ENCODE measurements at places on chromosomes 4 and X.
A peak's percentile ranks its signal among the peaks of the same experiment; 100 is the strongest.

- no peak for DNase-seq
These were observed 70.7 kb downstream of the RASL11B start for GRCh38 chr4:52932591-52933470.

DNA sequence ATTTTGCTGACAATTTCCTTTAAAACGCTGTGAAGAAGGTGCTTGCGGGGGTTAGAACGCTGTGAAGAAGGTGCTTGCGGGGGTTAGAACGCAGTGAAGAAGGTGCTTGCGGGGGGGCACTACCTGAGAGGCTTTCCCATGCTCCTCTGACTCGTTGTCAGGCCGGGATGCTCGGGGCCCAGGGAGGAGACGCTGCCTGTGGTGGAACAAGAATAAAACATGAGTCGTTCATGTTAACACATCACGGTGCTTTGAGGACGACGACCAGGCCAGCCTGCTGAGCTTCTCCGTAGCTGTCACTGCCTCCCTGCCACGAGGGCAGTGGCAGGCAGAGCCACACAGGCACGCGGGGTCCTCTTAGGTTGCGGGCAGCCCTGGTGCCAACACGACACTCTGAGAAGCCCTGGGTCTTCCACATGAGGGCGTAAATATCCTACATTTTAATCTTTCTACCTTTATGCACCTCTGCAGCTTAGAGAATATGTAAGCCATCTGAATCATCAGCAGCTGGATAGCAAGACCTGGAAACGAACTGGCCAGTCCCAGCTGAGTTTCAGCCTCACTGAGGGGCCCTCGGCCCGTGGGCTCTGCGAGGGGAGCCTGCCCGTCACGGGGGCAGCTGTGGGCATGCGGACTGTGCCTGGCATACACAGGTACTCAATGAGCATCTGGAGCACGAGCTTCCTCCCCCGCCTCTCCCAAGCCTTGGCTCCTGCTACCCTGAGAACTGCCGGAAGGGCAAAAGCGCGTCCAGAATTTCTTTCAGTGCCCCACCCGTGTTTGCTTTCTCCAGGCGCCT lies 47.0 kb downstream of the FGFRL1 start:
- no peak for DNase-seq

DNA sequence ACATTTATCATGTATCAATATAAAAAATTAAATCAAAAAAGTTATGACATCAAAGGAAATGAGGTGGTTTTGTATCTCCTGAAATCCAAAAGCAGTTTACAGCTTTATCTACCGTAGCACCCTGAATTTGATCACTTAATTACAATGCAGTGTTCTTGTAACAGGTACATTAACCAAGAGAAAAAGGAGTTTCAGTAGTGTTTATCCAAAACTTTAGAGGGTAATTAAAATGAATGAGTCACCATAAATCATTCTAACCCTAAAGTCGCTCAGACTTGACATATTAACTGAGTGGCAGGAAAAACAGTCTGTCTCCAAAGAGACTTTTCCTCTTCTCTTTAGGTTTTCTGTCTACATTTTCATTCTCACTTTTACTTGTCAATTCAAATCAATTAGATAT lies 907.6 kb upstream of the EPHA5 start:
- DNase-seq = no peak

DNA sequence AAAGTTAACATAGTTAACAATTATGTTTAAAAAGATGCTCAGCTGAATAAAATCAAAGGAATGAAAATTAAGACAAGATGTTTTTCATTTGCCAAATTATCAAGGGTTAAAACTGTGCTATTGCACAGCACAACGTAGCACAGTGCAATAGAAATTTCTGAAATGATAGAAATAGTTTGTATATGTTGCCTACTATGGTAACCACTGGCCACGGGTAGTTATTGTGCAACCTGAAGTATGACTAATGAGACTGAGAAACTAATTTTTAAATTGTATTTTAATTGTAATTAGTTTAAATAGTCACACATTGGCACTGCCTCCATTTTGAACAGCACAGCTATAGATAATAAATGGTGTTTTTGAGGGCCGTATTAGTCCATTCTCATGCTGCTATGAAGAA lies 343.1 kb upstream of the FAM241A start:
- no peak for DNase-seq

DNA sequence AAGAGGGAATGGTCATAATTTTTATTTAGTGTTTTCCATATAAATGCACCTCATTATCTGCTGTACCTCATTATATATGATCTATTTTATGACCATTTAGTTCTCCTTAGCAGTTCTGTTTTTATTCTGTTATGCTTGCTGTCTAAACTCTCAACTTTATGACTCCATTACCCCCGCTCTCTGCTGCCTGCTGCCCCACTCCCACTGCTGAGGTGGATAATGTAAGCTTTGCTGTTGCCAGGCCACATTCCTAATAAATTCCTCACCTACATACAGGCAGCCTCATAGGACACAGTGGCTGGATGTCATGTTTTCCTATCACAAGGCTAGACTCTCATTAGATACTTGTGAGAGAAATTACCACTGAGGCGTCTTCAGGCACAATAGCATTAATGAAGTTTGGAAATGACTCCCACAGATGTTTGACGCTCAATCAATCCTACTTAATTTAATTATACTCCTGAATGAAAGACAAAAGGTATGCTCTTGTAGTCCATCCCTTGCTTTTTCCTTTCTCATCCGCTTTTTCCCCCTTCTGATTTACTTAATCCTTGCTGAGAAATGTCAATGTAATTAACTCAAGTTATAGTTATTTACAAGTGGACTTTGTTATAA lies 497.5 kb upstream of the IGFBP7 start:
- DNase-seq = no peak

DNA sequence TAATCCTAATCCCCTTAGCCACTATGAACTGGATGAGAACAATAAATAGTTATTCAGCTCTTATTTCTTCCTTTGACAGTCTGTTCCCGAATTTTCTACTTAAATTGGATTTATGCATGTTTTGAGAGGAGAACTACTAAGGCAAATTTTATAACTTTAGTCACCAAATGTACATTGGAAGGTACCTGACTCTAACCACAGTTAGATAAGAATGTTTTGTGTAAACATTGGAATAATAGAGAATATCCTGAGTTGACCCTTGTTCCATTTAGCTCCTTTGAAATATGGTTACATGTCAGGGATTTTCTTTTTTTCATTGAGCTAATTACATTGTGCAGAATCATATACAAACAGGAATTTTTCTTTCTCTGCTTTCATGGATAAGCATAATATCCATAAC lies 202.6 kb downstream of the TLL1 start:
- no peak for DNase-seq

- no peak for DNase-seq
These were observed 109.9 kb downstream of the AFF2 start for GRCh38 chrX:148610328-148610698.

GRCh38 chrX:314049-314448 lies 4.5 kb downstream of the GTPBP6 start:
- DNase-seq = no peak

GRCh38 chr4:101157415-101158133 lies 189.8 kb downstream of the PPP3CA start:
- no peak for DNase-seq

GRCh38 chr4:136743238-136743637 lies 789.1 kb downstream of the PCDH18 start:
- DNase-seq = no peak

DNA sequence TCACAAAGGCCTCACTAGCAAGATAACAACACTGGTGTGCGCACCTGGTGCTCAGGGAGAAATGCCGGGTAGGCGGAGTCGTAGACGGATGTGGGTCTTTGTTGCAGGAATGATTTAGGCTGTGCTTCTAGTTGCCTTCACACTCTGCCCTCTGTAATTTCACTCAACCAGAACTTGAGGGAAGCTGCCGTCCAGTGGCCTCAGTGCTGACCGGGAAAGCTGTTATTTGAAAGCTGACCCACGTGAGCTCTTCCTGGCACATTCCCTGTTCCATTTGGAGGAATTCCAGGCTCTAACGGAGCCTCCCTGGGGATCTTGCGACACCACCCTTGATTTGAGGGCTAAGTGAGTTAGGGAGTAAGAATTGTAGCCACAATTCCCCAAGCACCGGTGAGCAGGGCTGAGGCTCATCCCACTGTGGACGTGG lies 15.9 kb downstream of the SH3TC1 start:
- no peak for DNase-seq

DNA sequence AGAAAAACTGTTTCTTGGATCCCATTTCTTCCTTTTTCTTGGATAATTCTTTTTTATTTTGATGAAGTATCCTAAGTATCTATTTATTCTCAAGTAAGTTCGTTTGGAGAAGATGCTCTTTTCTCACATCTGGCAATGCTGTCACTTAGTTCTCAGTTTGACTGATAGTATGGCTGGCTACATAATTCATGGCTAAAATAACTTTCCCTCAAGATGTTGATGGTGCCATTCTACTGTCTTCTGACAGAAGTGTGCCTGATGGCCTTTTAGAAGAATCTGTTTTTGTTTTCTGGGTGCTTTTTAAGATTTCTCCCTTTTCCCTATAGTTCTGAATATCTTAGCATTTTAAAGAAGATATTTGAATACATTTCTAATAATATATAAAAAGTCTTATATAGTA lies 41.6 kb downstream of the EVC2 start:
- DNase-seq = no peak

- DNase-seq = no peak
These were observed 52.4 kb downstream of the SCFD2 start for GRCh38 chr4:53313510-53313909.

DNA sequence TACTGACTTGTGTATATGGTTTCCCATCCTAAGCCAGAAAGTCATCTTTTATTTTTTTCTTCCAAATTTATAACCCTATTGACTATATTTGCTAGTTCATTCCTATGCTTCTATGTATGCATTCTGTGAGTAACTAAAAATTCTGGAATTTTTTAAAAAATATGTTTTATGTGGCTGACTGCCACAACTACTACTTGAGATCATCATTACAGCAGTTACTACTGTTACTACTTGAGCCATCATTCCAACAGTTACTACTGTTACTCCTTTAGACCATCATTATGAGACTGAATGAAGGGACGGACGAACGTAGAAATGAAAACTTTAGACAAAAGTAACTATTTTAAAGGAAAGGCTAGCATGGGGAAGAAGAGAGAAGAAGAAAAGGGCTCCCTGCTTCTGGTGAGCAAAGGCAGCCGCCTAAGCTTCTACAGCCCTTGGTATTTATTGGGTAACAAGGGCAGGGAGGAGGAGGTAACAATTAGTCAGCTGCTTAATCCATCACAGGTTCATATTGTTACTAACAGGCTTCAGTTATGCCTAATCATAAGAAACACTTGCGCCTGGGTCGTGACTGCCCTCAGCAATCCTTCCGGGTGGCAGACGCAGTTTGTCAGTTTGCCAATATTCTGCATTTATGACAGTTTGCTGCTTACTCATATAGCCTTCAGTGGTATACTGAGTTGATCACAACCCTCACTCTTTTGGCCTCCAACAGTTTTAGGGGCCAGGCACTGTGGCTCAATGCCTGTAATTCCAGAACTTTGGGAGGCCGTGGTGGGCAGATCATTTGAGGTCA lies 80.4 kb downstream of the PDLIM5 start:
- no peak for DNase-seq

GRCh38 chrX:120251471-120252011 lies 929 bp downstream of the ZBTB33 start:
- peak; percentile 25 for DNase-seq

- no peak for DNase-seq
These were observed 325.6 kb downstream of the CAMK2D start for GRCh38 chr4:113435893-113436292.

GRCh38 chrX:28108186-28108945 lies 127.1 kb upstream of the DCAF8L1 start:
- no peak for DNase-seq

DNA sequence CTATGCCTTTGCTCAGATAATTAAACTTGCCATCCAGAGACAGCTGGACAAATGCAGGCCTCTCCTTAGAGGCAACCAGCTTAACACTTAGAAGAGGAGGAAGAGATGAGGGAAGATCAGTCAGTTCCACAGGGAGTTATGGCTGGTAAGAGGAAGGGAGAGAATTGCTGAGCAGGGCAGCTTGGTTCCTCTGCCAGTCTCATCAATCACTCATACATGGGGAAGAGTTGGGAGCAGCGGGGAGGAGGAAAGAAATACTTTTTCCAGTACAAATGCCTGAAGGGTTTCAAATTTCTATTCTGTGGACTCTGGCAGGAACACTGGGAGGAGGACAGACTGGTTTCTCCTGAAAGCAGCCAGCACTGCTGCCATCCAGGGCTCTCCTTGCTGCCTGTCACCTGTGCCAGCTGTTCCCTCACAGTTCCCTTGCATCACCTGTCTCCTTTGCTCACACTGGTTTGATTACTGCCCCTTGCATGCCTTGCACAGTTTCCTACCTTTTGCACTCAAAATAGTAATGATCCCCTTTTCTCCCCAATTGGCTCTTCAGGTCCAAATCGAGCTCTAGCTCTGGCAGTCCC lies 59.5 kb downstream of the PGRMC2 start:
- no peak for DNase-seq

DNA sequence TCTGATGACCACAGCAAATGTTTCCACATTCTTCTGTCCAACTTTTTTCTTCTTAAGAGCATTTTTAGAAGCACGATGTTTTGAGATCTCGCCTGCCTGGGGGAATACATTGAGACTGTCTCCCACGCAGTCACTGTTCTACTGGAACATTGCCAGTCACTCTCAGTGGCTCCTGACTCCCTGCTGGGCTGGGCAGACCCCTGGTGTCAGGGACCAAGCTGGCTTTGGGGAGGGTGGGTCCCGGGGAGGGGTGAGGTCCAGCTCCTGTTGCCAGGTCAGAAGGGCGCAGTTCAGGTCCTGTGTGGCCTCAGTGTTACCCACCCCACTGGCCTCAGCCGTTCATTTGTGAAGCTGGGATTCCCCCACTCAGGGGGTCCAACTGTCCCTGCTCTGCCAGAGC lies 18.9 kb upstream of the ABLIM2 start:
- DNase-seq = no peak

GRCh38 chr4:37138019-37138653 lies 106.4 kb upstream of the NWD2 start:
- DNase-seq = no peak

- DNase-seq = no peak
These were observed 562.9 kb upstream of the FAT1 start for GRCh38 chr4:187286525-187286924.

GRCh38 chrX:25020391-25020904 lies 4.7 kb upstream of the ARX start:
- no peak for DNase-seq

DNA sequence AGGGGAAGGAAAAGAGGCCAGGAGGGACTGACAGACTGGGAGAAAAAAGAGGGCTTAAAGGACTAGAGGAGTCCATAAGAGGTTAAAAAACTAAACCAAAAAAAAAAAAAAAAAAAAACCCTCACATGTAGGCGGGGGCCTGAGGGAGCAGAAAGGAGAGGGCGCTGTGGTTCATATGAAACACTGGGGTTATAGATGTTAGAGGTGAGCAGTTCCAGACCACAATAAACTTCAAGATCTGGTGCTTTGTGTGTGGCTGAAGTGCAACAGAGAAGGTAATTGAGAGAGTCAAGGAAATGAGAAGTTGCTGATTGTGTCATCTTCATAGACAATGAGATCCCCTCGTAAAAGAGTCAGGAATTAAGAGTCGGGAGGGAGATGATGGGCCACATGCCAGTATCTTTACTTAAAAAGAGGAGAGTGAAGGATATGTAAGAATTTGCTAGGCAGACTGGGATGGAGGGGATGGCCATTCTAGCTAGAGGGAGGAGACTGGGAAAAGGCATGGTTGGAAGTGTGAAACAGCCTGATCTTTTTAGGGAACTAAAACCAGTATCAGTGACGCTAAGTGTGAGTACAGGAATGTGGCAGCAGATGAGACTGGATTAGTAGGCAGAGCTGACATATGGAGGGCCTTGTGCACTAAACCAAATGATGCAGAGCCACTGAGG lies 18.4 kb upstream of the OGT start:
- DNase-seq = no peak
